ENCODE measurements at places on chromosomes 6 and 20. TPM values are rescaled to one million over a fixed set of nuclear protein-coding genes. Genes with fewer than 3 reads are reported as not detected.

HINT3 gene
- 21.0 TPM for polyA plus RNA-seq

CST4 gene
- polyA plus RNA-seq = not detected

GFOD1 gene
- polyA plus RNA-seq = 8.4 TPM

TBPL1 gene
- 52.4 TPM for polyA plus RNA-seq

RPP40 gene
- 9.8 TPM for polyA plus RNA-seq

DDX39B gene
- polyA plus RNA-seq = 595 TPM

COL9A1 gene
- 1.5 TPM for polyA plus RNA-seq

WFDC10B gene
- polyA plus RNA-seq = not detected

C20orf173 gene
- polyA plus RNA-seq = not detected

ISM1 gene
- polyA plus RNA-seq = 10.7 TPM

POM121L2 gene
- not detected for polyA plus RNA-seq

AURKA gene
- 17.6 TPM for polyA plus RNA-seq

MYLK4 gene
- 1.3 TPM for polyA plus RNA-seq

FAM217A gene
- 3.7 TPM for polyA plus RNA-seq

FNDC1 gene
- polyA plus RNA-seq = 6.2 TPM

OPRM1 gene
- not detected for polyA plus RNA-seq

SSTR4 gene
- polyA plus RNA-seq = 0.42 TPM

ANKRD66 gene
- polyA plus RNA-seq = 2.3 TPM

OSER1 gene
- 37.7 TPM for polyA plus RNA-seq

GNMT gene
- polyA plus RNA-seq = 2.3 TPM

SCUBE3 gene
- polyA plus RNA-seq = 3.5 TPM

CNBD2 gene
- 0.44 TPM for polyA plus RNA-seq

STMND1 gene
- polyA plus RNA-seq = 4.4 TPM

B3GAT2 gene
- 2.9 TPM for polyA plus RNA-seq

DNAJC5 gene
- polyA plus RNA-seq = 25.5 TPM

FLRT3 gene
- 14.5 TPM for polyA plus RNA-seq

ECT2L gene
- polyA plus RNA-seq = 0.93 TPM

ITPA gene
- polyA plus RNA-seq = 52.4 TPM

GRM1 gene
- polyA plus RNA-seq = 0.07 TPM

CALHM5 gene
- polyA plus RNA-seq = 6.7 TPM

HLA-DRB1 gene
- 36.2 TPM for polyA plus RNA-seq

EHMT2 gene
- 85.0 TPM for polyA plus RNA-seq

Measured in left lung (tissue), 14 donors.